ENCODE measurements at places on chromosomes 13 and 19.

DNA sequence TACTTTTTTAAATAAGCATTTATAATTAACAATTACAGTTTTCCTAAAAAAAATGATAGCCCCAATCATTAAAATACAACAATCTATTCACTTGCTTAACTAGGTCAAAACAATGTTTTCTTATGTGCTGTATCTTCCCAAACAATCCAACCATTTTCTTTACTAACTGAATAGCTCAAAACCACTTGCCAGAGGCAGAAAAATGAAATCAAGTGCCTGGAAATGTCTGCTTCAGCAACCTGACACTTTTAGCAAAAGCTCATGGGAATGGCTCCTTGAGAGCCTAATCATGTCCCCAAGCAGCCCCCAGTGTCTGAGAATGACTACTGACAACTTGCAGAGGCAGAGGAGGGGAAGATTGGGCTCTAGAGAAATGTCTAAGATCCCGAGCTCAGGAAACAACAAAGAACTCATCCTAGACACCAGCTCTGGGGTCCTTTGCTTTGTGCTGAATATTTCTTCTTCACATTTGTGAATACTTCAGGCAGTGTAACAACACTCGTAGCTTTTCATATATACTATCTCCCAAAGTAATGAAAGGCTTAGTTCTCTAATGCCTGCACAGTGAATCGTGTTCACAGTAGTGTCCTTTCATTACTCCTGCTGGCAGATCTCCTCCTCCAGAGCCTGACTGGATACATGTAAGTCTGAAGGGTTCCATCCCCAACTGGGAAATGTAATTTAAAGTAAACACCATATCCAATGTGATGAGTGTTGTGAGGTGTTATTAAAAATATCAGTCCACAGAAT is 280.0 kb downstream of the LHFPL6 start:
- DNase-seq: no peak

- DNase-seq: no peak
Observed at GRCh38 chr19:6803036-6803404, 30.5 kb downstream of the VAV1 start.

DNA sequence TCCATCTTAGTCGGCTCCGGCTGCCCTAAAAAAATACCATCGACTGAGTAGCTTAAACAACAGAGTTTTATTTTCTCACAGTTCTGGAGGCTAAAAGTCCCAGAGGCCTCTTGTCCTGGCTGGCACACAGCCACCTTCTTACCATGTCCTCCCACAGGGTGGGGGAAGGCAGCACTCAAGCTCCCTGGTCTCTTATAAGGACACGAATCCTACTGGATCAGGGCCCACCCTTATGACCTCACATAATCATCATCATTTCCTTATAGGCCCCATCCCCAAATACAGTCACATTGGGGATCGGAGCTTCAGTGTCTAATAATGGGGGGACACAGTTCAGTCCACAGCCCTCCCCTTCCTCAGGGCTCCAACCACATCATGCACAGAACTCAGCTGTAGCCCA is 2.6 kb upstream of the TUBA3C start:
- no peak for DNase-seq

DNA sequence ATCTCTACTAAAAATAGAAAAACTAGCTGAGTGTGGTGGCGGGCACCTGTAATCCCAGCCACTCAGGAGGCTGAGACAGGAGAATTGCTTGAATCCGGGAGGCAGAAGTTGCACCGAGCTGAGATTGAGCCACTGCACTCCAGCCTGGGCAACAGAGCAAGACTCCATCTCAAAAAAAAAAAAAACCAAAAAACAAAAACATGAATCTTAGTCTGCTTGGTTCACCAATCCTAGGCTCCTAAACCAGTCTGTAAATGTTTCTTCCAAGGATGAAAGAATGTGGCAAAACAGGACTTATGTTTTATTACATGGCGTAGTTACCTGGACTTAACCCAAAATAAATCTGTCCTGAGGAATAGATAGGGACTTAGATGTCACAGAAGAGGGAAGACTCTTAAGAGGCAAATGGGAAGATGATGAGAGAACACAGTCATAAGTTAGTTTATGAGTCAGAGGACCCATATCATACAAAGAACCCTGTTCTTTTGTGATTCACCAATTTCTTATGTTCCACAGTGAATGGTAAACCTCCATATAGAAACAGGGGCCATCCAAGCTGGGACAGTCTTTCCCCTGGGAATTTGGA is 6.9 kb upstream of the FBXL3 start:
- DNase-seq: no peak
